Activated naive CD4-positive, alpha-beta T cell treated with anti-CD3 and anti-CD28 coated beads, Interleukin-2, amount 50 U/mL, for 72 hours (primary cell): ENCODE measurements at places on chromosomes 3 and 15.

DNA sequence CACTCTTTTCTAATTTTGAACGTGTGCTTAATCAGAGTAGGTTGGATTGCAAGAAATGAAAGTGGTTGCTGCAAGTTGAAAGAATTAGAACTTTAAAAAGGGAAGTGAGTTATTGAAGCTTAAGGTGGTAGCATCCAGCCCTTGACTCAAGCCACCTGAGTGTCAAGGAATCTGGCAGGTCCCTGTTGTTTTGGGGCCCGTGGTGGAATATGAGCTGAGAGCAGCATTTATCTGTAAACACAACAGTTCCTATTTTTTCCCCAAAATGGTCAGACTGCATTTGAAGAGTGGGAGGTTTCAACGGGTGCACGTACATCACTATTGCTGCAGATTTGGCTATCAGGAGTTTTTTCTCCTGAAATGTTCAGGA is 1.7 kb downstream of the ITPR1 start:
- DNase-seq, result no peak

- no peak for DNase-seq
Observed at GRCh38 chr3:177746337-177746933, 549.2 kb upstream of the TBL1XR1 start.

DNA sequence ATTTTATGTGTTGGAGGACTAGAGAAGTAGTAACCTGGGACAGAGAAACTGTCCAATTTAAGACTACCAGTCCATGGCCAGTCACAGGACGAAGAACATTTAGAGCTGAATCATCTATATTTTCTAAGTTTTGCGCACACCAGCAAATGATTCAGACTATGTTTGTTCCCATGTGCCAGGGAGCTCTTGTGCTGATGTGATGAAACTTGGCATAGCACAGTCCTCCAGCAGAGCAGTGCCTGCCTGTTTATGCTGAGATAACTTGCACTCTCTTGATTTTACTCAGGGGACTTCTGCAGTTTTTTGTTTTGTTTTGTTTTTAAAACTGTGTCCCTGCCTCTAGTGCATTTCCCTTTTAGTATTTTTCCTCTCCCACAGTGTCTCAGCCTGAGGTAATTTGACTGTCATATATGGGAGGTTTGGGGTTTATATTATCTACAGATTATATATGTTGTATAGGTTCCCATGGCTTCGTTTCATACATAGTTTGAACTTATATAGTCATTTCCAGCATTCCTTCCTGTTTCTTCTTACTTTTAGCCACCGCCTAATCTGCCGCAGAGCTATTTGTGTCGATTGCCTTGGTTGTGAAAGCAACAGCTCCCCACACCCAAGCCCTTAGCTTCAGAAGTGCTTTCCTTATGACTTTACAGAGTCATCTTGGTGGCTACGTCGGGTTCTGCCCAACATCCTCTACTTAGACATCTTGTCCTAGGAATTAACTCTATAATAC is 45.5 kb downstream of the PPM1L start:
- no peak for DNase-seq

DNA sequence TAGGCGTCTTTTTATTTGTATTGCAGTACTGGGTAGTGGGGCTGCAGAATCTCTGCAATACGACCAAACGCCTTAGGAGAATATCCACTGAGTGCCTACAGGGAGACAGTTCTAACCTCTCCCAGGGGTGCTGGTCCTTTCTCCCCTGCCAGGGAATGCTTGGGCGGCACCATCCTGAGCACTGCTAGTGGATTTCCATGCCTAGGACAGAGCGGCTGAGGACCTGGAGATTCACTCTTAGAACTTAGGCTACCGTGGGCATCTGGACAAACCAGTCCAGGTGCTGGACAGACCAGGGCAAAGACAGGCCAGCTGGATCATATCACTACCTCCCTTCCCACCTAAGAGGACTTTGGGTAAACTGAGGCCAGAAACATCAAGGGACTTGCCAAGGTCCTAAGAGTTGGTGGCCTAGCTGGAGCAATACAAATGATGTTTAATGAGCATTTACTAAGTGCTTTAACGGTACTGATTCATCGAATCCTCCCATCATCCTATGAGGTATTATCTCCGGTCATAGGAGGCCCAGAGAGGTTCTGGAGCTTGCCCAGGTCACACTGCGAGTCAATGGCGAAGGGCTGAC is 902 bp downstream of the TMEM44 start:
- DNase-seq, result no peak

- no peak for DNase-seq
Observed at GRCh38 chr15:20358779-20359414, 182.7 kb downstream of the GOLGA6L6 start.

GRCh38 chr3:178690571-178690970 is 154.3 kb downstream of the KCNMB2 start:
- DNase-seq, result no peak

- no peak for DNase-seq
Observed at GRCh38 chr15:82014989-82015388, 30.8 kb downstream of the MEX3B start.

DNA sequence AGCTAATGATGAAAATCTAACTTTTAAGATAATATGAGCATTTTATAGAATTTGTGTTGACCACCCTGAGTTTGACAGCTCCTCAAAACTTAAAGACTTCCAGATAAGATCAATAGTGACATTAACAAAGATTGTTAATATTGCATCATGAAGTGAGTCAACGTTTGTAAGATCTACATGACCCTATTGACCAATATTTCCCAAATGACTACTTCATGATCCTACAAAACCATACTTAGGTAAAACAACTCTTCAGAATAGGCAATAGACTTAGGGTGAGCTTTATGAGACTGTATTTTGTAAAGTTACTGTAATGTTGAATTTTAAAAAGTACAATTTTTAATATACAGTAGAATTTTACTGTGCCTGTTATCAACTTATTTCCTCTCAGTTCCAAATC is 422.7 kb upstream of the ALCAM start:
- no peak for DNase-seq

GRCh38 chr3:185825639-185826481 is 1.0 kb upstream of the IGF2BP2 start:
- no peak for DNase-seq

- DNase-seq, result no peak
Observed at GRCh38 chr15:80926126-80926525, 63.5 kb downstream of the MESD start.

DNA sequence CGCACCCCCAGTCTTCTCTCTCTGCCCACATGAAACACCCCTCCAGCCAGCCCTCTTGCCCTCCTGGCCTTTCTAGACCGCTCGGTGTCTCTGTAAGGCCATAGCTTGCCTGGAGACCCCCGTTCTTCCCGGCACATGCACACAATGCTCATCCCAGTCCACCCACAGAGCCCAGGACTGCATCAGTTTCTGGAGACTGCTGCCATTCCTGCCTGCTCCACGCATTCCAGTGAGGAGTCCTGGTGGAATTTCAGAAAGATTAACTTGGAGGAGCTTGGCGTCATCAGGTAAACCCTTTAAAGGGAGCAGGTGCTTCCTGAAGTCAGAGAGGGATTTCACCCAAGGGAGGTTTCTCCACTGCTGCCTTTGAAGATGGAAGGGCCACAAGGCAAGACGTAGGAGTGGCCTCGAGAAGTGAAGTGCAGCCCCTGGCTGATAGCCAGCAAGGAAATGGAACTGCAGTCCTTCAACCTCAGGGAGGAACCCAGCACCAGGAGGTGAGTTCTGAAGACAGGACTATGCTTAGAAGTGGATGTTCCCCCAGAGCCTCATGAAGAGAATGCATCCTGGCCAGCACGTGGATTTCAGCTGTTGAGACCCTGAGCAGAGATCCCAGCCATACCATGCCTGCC is 19.2 kb downstream of the SLC41A3 start:
- no peak for DNase-seq

GRCh38 chr3:115638991-115639390 is 15.7 kb downstream of the GAP43 start:
- DNase-seq, result no peak

GRCh38 chr3:188269040-188269439 is 115.1 kb downstream of the LPP start:
- no peak for DNase-seq

- DNase-seq, result no peak
Observed at GRCh38 chr3:187014417-187014864, 84.1 kb downstream of the ST6GAL1 start.

GRCh38 chr3:31934018-31934417 is 47.0 kb downstream of the OSBPL10 start:
- no peak for DNase-seq

GRCh38 chr15:83118291-83118827 is 10.9 kb downstream of the TM6SF1 start:
- DNase-seq, result no peak

DNA sequence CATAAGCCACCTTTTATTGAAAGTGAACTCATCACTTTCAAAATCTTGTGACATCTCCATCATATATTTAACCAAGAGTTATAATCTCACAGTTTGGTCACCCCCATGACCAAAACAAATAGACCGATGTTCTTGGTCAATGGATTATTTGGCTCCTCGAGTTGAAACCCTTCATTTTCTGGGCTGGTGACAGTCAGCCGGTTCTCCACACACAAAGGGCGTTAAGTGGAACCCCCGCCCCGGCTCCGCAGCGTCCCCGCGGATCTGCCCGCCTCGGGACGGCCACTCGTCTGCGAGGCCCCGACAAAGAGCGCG is 772 bp downstream of the TSPAN3 start:
- DNase-seq, result no peak

DNA sequence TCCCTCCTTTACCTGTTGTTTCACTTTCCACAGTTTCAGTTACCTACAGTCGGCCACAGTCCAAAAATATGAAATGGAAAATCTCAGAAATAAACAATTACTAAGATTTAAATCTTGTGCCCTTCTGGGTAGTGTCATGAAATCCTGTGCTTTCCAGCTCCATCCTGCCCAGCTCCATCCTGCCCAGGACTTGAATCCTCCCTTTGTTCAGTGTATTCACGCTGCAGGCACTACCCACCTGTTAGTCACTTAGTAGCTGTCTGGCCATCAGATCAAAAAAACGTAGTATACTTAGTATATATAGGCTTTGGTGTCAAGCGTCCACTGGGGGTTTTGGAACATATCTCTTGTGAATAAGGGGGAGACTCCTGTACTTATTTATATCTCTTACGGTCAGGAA is 329.0 kb upstream of the SEMA6D start:
- no peak for DNase-seq

DNA sequence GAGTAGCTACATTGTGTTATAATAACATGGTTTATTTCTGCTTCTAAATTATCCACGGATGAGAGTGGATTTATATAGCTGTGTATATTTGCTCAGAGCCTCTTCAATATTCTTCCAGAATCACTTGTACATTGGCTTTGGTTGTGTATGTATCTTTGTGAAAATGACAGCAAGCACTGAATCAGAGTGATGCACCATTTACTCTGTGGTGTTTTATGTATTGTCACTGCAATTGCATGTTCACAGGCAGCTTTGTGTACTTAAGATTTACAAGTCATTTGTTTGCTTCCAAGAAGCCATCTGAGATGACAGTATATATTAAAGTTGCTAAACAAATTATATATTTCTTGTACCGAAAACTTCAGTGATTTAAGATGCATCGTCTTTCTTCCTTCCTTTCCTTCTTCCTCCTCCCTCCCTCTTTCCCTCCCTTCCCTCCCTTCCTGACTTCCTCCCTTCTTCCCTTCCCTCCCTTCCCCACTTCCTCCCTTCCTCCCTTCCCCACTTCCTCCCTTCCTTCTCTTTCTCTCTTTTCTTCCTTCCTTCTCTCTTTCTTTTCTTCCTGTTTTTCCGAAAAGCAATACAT is 362.3 kb upstream of the GOLIM4 start:
- no peak for DNase-seq

- DNase-seq, result no peak
Observed at GRCh38 chr3:111852540-111852939, 6.5 kb upstream of the PHLDB2 start.

- no peak for DNase-seq
Observed at GRCh38 chr15:60809375-60809774, 330.4 kb upstream of the ICE2 start.
